Fibroblast of skin of scalp (primary cell): ENCODE measurements at places on chromosomes 5 and 9.

- DNase-seq: peak; percentile 52
Observed at GRCh38 chr5:145991044-145991575, 54.7 kb downstream of the SH3RF2 start.

DNA sequence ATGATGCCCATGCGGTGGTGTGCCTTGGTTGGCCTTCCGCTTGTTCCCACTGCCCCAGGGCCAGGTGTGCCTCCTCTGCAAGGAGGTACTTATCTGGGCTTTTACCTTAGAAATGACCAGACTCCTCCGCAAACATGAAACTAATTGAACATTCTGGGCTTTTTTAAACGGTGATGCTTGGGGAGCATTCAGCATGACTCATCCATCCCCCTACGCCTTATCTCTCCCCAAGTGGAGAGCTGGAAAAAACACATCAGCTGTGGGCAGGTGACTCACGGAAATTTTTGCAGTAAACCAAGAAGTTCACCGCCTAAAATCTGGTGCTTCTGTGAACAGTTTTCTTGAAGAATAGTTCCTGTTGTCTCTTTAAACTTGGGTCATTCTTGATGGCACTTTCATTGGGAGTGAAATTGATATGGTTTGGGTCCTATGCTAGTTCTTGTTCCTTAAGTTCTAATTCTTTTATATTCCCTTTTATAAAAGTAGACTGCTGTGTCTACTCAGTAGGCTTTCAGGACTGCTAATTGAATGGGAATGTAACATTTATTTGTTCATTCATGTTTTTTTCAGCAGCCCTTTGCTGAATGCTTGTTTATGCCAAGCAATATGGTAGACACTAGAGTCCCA lies 39.6 kb downstream of the SFXN1 start:
- peak; percentile 21 for DNase-seq

- no peak for DNase-seq
Observed at GRCh38 chr5:10308844-10309243, 1.1 kb upstream of the CMBL start.

DNA sequence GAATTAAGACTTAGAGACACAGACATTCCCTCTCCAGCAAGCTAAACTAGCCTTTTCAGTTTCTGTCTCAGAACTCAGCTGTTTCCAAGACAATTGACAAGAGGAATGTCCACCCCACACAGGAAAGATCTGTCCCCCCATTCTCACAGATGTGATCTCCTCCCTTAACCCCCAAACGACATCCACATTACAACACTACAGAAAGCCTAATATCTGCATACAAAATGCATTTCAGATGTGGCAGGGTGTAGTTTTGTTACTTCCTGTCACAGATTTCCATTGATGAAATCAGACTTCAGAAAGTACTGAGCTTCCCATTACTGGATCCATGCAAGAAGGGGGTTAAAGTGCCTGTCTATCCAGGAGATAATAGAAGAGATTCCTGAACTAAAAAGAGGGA lies 2.9 kb upstream of the ARSI start:
- DNase-seq: no peak

DNA sequence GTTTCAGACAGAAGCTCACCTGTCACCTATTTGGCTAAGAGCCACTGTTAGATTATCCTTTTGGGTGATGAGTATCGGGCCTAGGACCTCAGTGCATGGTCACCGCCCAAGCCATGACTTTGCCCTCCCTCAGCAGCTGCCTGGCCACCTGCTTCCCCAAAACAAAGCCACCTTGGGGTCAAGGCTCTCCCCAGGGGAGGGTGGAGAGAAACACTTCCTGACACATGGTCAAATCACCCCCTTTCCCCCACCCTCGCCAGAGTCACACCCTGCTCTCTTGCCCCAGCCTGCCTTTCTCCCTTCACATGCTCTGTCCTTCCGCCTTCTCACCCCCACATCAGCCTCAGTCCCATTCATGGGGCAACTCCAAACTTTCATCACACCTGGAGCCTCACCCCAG lies 1.7 kb upstream of the HBEGF start:
- no peak for DNase-seq

DNA sequence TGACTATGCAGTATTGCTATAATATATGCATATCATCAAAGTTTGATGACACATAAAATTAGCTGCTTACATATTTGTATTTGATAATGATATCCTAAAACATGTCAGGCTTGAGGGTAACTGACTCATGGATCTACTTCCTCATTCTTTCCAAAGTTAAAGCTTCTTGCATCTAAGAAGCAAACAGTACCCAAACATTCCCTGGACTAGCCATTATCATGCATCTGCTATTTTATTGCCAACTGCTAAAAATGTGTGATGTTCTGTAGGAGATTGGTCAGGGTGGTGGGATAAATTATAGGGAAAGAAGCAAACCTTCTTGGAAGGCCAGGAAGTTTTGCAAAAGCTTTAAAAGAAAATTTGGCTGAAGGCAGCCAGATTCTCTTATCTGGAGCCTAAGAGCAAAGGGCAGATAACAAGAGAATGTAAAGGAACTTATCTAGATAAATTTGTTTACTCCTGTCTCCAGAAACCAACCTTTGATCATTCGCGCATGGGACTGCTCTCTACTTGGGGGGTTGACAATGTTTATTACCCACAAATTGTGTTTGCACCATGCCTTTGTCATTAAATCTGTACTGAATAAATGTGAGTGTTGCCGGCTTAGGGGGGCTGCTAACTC lies 604.1 kb upstream of the TLE4 start:
- DNase-seq: peak; percentile 25

- no peak for DNase-seq
Observed at GRCh38 chr5:147450606-147451005, 59.3 kb downstream of the DPYSL3 start.

DNA sequence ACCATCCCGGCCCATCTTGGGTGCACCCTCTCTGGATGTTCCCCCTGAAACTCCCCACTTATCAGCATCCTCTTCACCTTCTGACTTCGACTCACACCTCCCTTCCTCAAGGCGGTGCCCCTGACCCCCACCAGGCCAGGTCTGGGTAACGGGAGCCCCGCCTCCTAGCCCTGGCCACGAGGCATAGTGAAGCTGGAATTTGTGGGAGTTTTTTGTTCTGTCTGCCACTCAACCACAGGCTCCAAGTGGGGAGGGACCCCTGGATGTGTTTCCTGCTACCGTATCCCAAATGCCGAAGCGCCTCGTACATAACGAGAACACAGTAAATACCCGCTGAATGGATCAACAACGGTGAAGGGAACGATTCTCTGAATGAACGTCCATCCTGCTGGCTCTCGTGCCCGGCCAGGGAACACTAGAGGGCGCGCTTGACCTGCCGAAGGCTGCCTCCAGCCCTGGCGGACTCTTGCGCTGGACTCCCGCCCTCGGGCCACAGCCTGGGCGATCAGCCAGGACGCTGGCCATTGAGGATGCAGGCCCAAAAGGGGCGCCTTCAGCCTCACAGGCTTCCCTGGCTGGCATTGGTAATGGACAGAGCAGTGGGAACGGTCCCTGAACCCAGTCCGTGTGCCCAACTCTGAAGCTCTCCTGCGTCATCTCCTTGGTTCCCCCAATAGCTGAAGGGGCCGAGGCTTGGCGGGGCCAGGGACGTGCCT lies 47.3 kb upstream of the PHYKPL start:
- DNase-seq: peak; percentile 70

DNA sequence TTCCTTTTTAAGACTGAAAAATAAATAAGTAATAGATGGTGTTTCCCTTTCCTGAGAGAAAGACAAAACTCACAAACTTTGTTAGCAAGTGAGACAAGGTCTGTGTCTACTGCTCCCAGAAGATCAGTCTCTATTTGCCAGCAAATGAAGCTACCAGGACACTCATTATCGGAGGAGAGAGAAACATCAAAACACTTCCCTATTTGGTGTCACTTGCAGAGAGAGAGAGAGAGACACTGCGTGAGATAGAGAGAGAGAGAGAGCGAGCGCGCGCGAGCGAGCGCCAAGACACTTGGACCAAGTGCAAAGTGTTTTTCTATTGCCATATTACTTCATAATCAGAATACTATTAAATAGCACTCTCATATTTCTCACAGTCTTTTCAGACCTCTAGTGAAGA lies 142.7 kb downstream of the KCNN2 start:
- no peak for DNase-seq

GRCh38 chr5:172219296-172219695 lies 25.3 kb downstream of the EFCAB9 start:
- no peak for DNase-seq

DNA sequence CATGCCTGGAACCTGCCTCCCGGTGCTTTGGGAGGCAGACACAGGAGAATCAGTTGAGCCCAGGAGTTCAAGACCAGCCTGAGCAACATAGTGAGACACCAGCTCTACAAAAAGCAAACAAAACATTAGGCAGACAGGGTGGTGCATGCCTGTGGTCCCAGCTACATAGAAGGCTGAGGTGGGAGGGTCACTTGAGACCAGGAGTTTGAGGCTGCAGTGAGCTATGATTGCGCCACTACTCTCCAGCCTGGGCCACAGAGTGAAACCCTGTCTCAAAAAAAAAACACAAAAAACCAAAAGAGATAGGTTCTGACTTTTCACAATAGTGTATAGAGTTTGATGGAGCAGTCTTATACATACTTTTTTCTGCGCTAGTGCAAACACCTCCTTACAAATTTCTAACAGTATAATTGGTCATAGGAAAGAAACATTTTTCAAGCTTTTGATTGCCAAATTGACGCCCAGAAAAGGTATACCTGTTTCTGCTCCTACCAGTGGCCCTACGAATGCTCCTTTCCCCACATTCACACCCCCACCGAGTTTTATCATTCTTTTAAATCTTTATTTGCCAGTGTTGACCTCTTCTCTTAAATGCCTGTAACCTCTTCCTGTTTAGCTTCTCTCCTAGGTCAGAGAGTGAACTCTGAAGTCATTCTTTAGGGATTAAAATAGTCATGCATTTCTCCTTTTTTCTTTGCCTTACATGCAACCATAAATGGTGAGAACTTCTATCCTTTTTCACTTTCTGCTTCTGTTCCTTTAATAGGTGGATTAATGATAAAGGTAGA lies 7.5 kb downstream of the DOCK8 start:
- no peak for DNase-seq

- no peak for DNase-seq
Observed at GRCh38 chr9:131522257-131523085, 8.6 kb downstream of the UCK1 start.

DNA sequence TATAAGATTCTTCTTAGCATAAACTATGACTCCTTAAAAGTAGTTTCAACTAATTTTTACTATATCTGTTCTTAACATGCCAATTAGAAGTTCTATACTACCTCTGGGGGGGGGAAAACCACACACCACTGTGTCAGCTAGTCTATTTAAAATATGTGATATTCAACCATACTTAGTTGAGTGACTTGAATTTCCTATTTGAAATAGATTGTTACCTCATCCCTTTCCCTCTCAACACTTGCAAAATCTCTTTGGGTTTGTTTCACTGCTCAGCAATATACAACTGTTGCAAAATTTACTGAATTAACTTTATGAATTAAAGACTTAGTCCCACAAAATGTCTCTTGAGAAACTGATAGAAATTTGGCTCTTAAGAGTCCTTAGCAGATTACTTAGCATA lies 151.1 kb upstream of the POU5F2 start:
- no peak for DNase-seq

GRCh38 chr5:119363936-119364335 lies 8.1 kb downstream of the TNFAIP8 start:
- DNase-seq: no peak
